ENCODE measurements at places on chromosomes 1 and 21.
A peak's percentile ranks its signal among the peaks of the same experiment; 100 is the strongest.

GRCh38 chr1:64857347-64857746, 109.0 kb downstream of the JAK1 start:
- DNase-seq: no peak

GRCh38 chr1:62508187-62508758, 71.4 kb downstream of the USP1 start:
- peak; percentile 82 for DNase-seq

DNA sequence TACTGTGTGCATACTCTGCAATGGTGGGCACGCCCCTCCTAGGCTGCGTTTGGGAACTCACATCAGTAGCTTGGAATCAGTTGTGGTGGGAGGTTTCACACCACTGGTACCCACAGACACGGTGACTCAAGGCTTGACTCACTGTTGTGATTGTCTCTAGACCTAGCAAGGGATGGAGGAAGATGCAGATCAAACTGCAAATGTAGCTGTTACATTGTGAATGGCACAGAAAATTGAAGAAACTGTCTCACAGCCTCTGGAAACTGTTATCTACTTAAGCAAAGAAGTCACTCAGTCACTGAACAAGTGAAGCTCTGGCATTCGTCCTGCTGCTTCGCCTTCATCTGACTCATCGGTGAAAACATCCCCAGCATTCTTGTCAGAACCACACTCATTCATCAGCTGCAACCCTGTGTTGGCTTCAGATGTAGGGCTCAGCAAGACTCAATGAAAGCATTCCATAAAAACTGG, 59.5 kb downstream of the POFUT2 start:
- peak; percentile 30 for DNase-seq

GRCh38 chr1:45365051-45365450, 24.8 kb upstream of the MUTYH start:
- no peak for DNase-seq

DNA sequence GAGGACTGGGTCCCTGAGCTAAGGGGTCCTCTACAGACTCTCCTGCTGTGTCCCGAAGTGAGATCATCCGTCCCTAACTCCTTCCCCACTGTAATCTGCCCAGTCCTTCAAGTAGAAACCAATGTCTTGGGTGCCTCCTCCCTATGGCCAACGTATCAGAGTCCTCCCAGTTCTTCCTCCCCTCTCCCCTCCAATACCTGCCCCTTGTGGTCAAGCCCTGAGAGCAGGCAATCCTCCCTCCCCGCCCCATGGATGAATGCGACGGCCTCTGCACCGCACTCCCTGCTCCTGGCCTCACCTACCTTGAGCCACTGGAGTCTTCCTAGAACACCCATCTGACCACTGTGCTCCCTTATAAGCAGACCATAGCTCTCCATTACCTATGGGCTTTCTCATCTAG, 31.1 kb downstream of the HTR6 start:
- DNase-seq: no peak

DNA sequence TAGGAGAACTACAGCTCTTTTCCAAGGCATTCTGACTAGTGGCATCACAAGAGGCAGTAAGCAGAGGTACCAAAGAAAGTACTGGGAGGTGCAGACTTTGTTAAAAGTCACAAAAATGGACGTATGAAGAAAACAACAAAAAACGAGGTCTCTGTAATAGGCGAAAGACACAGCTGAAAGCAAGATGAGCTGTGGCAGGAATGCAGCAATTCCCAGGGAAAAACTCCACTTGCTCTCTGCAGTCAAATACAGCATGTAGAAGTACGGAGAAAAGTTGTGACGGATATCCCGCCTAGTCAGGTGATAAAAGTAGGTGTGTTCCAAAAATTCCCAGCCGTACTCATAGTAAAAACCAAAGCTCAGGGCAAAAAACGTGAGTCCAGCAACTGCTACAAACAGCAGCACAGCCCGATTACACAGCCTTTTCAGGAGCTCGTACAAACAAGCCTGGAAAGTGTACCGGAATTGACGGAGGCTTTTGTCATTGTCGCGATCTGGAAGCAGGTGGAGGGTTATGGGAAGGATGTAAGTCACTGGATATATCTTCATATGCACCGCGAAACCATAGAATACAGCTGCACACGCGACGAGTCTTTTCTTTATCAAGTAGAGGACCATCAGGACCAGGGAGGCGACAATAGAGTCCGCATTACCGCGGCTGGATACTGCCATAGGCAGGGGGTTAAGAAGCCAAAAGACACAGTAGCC, 979 bp downstream of the PIGM start:
- DNase-seq: peak; percentile 48

DNA sequence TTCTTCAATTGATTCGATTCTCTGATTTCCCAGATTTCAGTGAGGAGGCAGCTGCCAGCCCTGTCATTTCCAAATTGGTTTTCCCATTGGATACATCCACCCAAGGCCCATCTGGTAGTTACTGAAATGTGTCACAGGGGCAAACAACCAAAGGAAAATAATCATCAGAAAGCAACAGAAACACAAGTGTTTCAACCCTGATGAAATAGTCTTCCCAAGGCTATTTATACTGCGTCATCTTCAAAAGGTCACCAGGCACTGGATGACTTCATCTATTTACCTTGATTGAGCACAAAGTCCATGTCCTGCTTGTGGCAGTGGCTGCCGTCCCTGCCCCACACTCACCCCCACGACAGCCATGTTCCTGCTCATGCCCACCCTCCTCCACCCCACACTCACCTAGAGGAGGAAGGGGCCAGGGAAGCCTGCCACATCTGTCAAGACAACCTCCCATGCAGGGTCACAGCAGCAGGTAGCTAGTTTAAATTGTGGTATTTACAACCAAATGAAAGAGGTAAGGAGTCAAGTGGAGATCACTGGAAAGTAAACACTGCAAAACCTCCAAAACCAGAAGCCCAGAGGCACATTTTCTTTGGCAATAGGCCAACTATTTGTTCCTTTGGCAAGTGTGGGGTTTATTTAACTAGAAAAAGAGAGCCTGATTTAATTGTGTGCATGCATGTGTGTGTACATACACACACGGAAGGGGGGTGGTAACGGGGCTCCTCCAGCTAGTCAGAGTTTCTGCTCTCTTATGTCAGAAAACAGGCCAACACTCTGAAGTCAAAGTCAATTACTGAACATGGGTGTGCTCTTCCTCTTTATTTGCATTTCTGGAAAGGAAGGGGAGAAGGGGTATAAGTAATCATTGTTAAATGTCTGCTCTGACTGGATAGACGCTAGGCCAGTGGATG, 49.5 kb upstream of the RAB4A start:
- no peak for DNase-seq

DNA sequence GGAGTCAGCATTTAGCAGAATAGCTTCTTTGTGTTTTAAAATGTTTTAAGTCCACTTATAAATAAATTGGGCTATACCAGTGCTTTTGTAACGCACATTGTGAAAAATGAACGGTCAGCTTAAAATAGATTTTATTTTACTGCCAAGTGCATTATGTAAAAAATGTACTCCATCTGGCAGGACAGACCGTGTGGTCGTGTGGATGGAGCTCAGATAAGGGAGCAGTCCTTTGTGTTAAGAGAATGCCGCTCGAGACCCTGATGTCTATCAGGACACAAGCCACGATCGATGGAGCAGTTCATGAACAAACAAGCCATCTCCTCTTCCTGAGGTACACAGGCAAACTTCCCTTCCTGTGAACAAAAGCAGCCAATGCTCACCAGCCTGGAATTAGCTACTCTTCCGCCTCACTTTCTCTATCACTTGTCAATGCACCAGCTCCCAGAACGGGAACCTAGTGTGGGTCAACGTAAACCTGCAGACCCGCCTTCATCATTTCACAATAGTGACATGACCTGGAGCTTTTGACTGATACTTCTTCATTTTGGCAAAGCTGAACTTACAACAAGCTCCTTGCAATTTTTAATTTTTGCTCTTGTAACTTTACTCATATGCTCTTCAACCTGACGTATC, 243.5 kb downstream of the TGFB2 start:
- peak; percentile 1 for DNase-seq

- DNase-seq: peak; percentile 88
Observed at GRCh38 chr1:228085287-228085951, 2.9 kb downstream of the ARF1 start.

GRCh38 chr1:16020325-16020724, 1.5 kb upstream of the CLCNKA start:
- DNase-seq: no peak

- DNase-seq: peak; percentile 3
Observed at GRCh38 chr1:41980827-41981653, 62.3 kb upstream of the HIVEP3 start.

- DNase-seq: no peak
Observed at GRCh38 chr1:97824200-97824599, 96.6 kb downstream of the DPYD start.

GRCh38 chr1:27605796-27606707, 2.1 kb upstream of the AHDC1 start:
- peak; percentile 78 for DNase-seq

GRCh38 chr1:44985747-44986359, 542 bp downstream of the EIF2B3 start:
- DNase-seq: peak; percentile 80

DNA sequence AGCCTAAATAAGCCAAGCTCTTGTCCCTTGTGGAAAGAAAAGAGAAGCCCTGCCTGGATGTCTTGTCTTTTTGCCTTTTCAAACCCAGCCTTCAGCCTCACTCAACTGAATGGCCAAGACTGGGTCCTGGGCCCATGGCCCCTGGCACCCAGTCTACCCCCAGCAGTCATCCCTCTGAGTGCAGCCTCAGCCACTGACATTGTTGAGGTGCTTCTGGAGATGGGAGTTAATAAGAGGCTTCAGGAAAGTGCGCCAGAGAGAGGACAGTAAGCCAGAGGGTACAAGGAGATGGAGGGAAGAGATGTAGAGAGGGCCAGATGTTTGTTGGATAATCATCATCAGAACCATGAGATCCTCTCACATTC, 6.8 kb downstream of the FNDC5 start:
- DNase-seq: no peak

GRCh38 chr21:27827972-27828371, 861.1 kb upstream of the ADAMTS5 start:
- DNase-seq: no peak

GRCh38 chr1:30060738-30061137, 662.6 kb downstream of the MATN1 start:
- no peak for DNase-seq

GRCh38 chr1:159307346-159308020, 5.3 kb downstream of the FCER1A start:
- DNase-seq: peak; percentile 88

DNA sequence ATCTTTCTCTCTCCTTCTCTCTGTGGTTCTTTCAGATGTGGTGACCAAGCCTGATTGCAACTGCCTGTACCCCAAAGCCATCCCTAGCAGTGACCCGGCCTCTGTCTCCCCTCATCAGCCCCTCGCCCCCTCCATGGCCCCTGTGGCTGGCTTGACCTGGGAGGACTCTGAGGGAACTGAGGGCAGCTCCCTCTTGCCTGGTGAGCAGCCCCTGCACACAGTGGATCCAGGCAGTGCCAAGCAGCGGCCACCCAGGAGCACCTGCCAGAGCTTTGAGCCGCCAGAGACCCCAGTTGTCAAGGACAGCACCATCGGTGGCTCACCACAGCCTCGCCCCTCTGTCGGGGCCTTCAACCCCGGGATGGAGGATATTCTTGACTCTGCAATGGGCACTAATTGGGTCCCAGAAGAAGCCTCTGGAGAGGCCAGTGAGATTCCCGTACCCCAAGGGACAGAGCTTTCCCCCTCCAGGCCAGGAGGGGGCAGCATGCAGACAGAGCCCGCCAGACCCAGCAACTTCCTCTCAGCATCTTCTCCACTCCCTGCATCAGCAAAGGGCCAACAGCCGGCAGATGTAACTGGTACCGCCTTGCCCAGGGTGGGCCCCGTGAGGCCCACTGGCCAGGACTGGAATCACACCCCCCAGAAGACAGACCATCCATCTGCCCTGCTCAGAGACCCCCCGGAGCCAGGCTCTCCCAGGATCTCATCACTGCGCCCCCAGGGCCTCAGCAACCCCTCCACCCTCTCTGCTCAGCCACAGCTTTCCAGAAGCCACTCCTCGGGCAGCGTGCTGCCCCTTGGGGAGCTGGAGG, 12.7 kb downstream of the CSF1 start:
- peak; percentile 52 for DNase-seq
